ENCODE measurements at places on chromosomes 2 and 18. TPM values are rescaled to one million over a fixed set of nuclear protein-coding genes. Genes with fewer than 3 reads are reported as not detected.

DNA sequence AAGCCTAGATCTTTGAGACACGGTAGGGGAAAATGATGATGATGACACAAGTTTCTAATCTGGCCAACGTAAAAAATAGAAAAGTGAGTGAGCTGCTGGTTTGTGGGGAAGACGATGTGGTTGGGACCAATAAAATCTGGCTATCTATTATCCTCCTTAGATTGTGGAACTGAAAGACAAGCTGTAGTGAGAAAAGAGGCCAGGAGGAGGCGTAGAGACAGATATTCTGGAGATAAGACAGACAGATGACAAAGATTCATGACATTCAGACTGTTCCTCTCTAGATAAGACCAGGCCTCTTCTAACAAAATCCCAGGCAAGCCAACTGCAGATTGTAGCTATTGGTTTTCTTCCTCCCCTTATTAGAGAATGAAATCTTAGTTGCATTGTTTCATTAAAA lies 376.3 kb upstream of the UBE2E3 start:
- H3K36me3 ChIP-seq = no peaks in the 10 kb centered on the region
- no peak overlapping the region for H3K4me3 ChIP-seq
- H3K27me3 ChIP-seq = no peaks in the 10 kb centered on the region
- DNase-seq = no peak
- H3K27ac ChIP-seq = no peak overlapping the region

- no peak overlapping the region for H3K4me3 ChIP-seq
- DNase-seq = no peak
- H3K27me3 ChIP-seq = no peaks in the 10 kb centered on the region
- peak overlapping the region; percentile 85 for H3K27ac ChIP-seq
- peaks cover 35% of the 10 kb centered on the region for H3K36me3 ChIP-seq
Observed at GRCh38 chr2:105382177-105382576, 16.7 kb downstream of the FHL2 start.

Gene FBLN7
- 0.60 TPM for total RNA-seq

GRCh38 chr2:85728883-85729824 lies 24.6 kb upstream of the ATOH8 start:
- H3K4me3 ChIP-seq = no peak overlapping the region
- H3K36me3 ChIP-seq = no peaks in the 10 kb centered on the region
- DNase-seq = peak; percentile 91
- peak overlapping the region; percentile 67 for H3K27ac ChIP-seq
- no peaks in the 10 kb centered on the region for H3K27me3 ChIP-seq

Gene MBOAT2
- total RNA-seq = 5.3 TPM

- H3K4me1 ChIP-seq = no peaks in the 10 kb centered on the region
- H3K27me3 ChIP-seq = no peaks in the 10 kb centered on the region
- no peak overlapping the region for H3K4me3 ChIP-seq
- no peaks in the 10 kb centered on the region for H3K36me3 ChIP-seq
Observed at GRCh38 chr2:25920786-25921415, 42.6 kb upstream of the ASXL2 start.

Gene CABLES1
- 2.7 TPM for total RNA-seq

Gene BBS5
- total RNA-seq = 8.4 TPM

Gene SP5
- 0.44 TPM for total RNA-seq

Gene REG3A
- total RNA-seq = not detected

- no peaks in the 10 kb centered on the region for H3K36me3 ChIP-seq
- H3K4me1 ChIP-seq = peaks cover 8% of the 10 kb centered on the region
- no peak for DNase-seq
- peak overlapping the region; percentile 4 for H3K27ac ChIP-seq
- H3K27me3 ChIP-seq = no peaks in the 10 kb centered on the region
Observed at GRCh38 chr18:54238173-54238936, 13.9 kb upstream of the MBD2 start.

- H3K4me3 ChIP-seq = no peak overlapping the region
- no peak for DNase-seq
- H3K27ac ChIP-seq = no peak overlapping the region
- peaks cover 25% of the 10 kb centered on the region for H3K4me1 ChIP-seq
- no peaks in the 10 kb centered on the region for H3K27me3 ChIP-seq
- H3K36me3 ChIP-seq = no peaks in the 10 kb centered on the region
Observed at GRCh38 chr2:55109219-55109891, 59.1 kb upstream of the RTN4 start.

Gene CDH19
- total RNA-seq = 13.0 TPM

Gene COL3A1
- total RNA-seq = 98.5 TPM

Gene PDE1A
- 17.3 TPM for total RNA-seq

- H3K27me3 ChIP-seq = no peaks in the 10 kb centered on the region
- peak overlapping the region; percentile 44 for H3K27ac ChIP-seq
- peak; percentile 74 for DNase-seq
- peaks cover 10% of the 10 kb centered on the region for H3K4me1 ChIP-seq
- no peaks in the 10 kb centered on the region for H3K36me3 ChIP-seq
Observed at GRCh38 chr18:44229693-44230108, 451.0 kb upstream of the SETBP1 start.

Gene SLC9A4
- total RNA-seq = not detected

- H3K36me3 ChIP-seq = no peaks in the 10 kb centered on the region
- no peaks in the 10 kb centered on the region for H3K4me1 ChIP-seq
- no peak for DNase-seq
- peaks cover 15% of the 10 kb centered on the region for H3K27me3 ChIP-seq
- H3K4me3 ChIP-seq = no peak overlapping the region
Observed at GRCh38 chr2:8850845-8851487, 13.6 kb upstream of the KIDINS220 start.

Gene CCDC150
- 0.66 TPM for total RNA-seq

GRCh38 chr2:223772363-223772762 lies 65.0 kb downstream of the AP1S3 start:
- H3K27me3 ChIP-seq = no peaks in the 10 kb centered on the region
- no peak for DNase-seq
- no peaks in the 10 kb centered on the region for H3K4me1 ChIP-seq

DNA sequence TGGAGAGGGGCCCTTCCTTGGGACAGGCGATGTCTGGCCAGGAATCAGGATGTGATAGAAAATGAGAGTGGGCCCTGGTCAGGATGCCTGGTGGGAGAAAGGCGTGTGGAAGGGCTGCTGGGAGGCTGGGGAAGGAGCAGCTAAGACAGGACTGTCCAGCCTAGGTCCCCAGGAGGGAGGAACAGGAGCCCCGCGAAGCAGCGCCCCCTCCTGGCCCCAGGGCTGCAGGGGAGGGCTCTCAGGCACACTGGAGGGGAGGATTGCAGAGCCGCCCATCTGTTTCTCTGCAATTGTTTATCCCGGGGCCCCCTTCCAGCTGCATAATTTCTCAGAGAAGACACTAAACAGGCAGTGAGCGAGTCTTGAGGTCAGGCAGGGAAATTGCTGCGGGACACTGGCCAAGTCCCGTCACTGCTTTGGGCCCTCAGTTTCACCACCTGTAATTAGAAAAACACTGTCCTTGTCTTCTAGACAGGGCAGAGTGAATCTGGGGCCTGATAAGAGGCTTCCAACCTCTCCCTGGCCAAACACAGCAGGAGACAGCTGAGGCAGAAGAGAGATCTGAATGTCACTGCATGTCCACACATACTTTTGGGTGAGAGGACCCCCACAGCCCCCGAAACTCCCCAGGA lies 3.9 kb upstream of the NPPC start:
- peak; percentile 82 for DNase-seq
- H3K4me3 ChIP-seq = no peak overlapping the region
- peak overlapping the region; percentile 81 for H3K27ac ChIP-seq

GRCh38 chr2:112623913-112624777 lies 21.6 kb upstream of the SLC20A1 start:
- no peak overlapping the region for H3K4me3 ChIP-seq
- peak; percentile 29 for DNase-seq
- H3K36me3 ChIP-seq = no peaks in the 10 kb centered on the region
- H3K27me3 ChIP-seq = peaks cover 2% of the 10 kb centered on the region
- H3K27ac ChIP-seq = no peak overlapping the region

Gene GAL3ST2
- total RNA-seq = not detected

- no peaks in the 10 kb centered on the region for H3K27me3 ChIP-seq
- peaks cover 6% of the 10 kb centered on the region for H3K4me1 ChIP-seq
- DNase-seq = no peak
- H3K36me3 ChIP-seq = no peaks in the 10 kb centered on the region
Observed at GRCh38 chr2:230012267-230012884, 56.3 kb downstream of the SLC16A14 start.

Gene CPS1
- total RNA-seq = 4.9 TPM

Gene FRZB
- total RNA-seq = 2.2 TPM

DNA sequence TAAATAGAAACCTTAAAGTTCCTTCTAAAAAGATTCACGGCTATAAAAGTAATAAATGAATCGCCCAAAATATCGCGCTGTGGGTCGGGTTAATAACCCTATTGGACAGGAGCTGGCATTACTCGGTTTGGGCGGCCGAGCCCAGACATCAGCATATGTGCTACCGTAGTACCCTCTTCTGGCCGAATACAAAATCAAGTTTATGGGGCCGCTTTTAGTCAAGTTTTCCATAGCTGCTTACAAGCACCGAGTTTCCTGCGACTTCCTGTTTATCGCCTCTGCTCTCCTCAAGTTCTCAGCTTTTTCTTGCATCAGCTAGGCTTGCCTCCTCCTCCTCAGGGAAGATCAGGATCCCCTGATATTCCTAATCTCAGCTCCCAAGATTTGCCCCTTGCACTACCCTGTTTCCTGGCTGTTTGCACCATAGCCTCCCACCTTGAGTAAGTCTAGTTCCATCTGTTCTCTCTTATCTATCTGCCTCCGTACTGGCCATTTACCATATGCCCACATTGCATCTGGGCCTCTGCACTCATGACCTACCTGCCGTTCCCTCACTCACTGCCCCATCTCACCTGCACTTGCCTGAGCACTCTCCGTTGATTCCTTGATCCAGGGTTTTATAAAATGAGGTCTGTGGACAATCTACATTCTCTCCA lies 56.1 kb downstream of the SLC35F5 start:
- DNase-seq = peak; percentile 48
- peaks cover 9% of the 10 kb centered on the region for H3K4me1 ChIP-seq
- H3K36me3 ChIP-seq = peaks cover 9% of the 10 kb centered on the region

Gene CRYGC
- not detected for total RNA-seq

Gene ZNF514
- total RNA-seq = 15.1 TPM

GRCh38 chr2:36698993-36699392 lies 2.5 kb downstream of the VIT start:
- H3K4me3 ChIP-seq = peak overlapping the region; percentile 56
- H3K4me1 ChIP-seq = no peaks in the 10 kb centered on the region
- H3K36me3 ChIP-seq = no peaks in the 10 kb centered on the region
- peak overlapping the region; percentile 64 for H3K27ac ChIP-seq
- H3K27me3 ChIP-seq = peaks cover 10% of the 10 kb centered on the region

Measured in left ventricle myocardium inferior (tissue), 1 donor.